Panc1 (cell line): ENCODE measurements at places on chromosomes 11 and 22. TPM values are rescaled to one million over a fixed set of nuclear protein-coding genes. Genes with fewer than 3 reads are reported as not detected.

DNA sequence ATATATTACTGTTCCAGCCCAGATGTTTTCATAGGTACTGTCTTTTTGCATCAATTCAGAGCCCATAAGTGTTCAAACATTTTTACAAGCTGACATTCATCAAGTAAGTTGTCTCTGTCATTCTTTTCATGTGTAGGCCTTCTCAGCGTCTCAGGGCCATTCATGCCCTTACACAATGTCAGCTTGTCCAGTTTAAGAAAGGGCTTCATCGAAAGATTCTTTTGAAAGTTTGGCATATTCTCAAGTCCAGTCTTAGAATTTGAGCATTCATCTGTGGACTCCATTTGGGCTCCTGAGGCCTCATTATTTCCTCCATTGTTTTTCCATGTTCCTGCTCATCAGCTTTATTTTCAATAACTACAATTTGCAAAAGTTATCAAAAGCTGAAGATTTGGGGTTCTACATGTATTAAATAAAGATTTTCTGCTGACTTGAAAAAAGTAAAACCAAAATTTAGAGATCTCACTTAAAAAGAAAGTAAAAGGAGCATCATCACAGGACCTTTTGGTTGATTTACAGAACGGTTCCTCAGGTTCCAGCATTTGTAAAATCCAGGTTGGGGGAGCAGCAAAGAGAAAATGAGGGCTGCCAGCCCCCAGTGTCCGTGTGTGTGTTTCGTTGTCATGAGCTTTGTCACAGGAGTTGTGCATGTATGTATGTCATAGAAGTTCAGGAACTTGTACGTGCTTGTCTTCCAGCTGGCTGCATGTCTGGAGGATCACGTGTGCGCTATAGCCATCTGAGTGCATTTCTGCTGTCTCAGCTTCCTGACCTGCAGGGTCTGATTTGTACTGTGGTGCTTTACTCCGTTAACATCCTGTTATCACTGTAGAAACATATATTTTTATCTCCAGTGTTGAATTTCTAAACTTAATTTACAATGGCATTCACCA, 15.6 kb downstream of the MOV10L1 start:
- H3K4me3 ChIP-seq: no peak overlapping the region
- no peak for DNase-seq
- no peaks in the 10 kb centered on the region for H3K27me3 ChIP-seq

DNA sequence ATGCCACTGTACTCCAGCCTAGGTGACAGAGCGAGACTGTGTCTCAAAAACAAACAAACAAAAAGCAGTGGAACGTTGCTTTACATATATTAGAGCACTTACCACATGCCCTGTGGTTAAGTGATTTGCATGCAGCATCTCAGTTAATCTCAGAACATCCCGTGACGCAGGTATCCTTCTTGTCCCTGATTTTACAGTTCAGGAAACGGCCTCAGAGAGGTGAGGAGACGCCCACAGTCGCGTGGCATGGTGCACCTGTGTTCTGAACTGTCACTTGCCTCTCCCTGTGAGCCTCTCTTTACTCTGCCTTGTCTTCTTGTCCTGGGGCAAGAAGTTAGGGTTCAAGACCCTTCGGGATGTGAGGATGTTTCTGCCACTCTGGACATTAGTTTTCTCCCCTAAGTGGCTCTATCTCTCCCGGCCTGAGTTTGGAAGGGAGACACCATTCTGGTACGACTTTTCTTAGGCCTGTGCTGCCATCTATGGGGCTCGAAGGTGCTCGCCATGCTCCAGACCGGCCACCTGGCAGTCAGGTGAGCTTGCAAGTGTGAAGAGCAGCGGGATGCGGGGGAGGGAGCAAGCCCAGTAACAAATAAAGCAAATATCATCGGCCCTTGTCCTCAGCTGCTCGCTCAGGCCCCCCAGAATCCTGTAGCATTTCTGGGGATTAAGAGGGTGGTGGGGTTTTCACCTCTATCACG, 25.6 kb downstream of the YWHAH start:
- peak overlapping the region; percentile 67 for H3K4me3 ChIP-seq
- no peak for DNase-seq
- no peaks in the 10 kb centered on the region for H3K27me3 ChIP-seq
- H3K4me1 ChIP-seq: 0 out of 2 replicates have a peak, but pooled peaks cover 2% of the 10 kb centered on the region

GRCh38 chr11:78659326-78660270, 84.9 kb upstream of the NARS2 start:
- H3K36me3 ChIP-seq: no peaks in the 10 kb centered on the region
- H3K27ac ChIP-seq: no peak overlapping the region
- no peak for DNase-seq
- no peak overlapping the region for H3K4me3 ChIP-seq

GRCh38 chr11:63226488-63227114, 16.8 kb downstream of the SLC22A25 start:
- no peak for DNase-seq
- H3K36me3 ChIP-seq: no peaks in the 10 kb centered on the region
- H3K27ac ChIP-seq: no peak overlapping the region

The CRYBB3 gene
- total RNA-seq: 0.67 TPM
